ENCODE measurements at places on chromosomes 11 and 22.

GRCh38 chr22:21690401-21690801, 24.6 kb downstream of the PPIL2 start:
- no peak for DNase-seq

DNA sequence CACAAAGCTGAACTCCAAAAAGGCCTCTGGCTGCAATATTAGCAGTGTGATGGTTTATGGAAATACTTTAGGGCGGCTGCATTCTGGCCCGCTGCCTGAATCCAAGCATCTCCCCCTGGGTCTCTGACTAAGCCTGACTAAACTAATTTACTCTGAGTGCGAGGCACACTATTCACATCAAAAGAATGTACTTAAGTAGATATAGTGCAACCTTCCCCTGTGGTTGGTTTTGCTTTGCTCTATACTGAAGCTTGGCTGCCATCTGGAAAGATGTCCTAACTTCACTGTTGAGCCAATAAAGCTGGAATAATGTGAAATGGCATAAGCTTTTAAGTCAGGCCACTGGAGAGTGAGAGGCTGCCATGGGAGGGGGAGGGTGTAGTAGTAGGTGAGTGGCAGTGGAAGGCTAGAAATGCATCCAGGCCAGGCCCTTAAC, 321.6 kb downstream of the AASDHPPT start:
- DNase-seq = peak; percentile 99

GRCh38 chr11:12803086-12803826, 129.0 kb downstream of the TEAD1 start:
- DNase-seq = peak; percentile 84

GRCh38 chr22:27952779-27953178, 33.7 kb upstream of the PITPNB start:
- DNase-seq = no peak

- DNase-seq = peak; percentile 84
Observed at GRCh38 chr22:36470162-36470993, 11.1 kb downstream of the TXN2 start.

DNA sequence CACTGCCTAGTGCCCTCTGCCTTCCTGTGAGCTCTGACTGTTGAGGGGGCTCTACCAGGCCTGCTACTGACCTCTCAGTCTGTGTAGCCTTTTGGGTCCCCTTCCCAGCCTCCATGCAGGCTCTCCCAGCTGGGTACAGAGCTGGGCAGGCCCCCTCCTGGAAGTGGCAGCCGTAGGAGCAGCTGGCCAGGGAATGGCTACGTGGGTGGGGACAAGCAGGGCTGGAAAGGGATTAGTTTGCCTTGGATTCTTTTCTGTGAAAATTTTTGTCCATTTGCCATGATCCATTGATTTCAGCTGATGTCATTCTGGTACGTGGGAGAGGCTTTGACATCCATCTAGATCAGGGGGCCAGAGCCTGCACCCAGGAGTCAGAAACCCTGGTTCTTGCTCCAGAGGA, 23.9 kb upstream of the NECTIN1 start:
- no peak for DNase-seq

DNA sequence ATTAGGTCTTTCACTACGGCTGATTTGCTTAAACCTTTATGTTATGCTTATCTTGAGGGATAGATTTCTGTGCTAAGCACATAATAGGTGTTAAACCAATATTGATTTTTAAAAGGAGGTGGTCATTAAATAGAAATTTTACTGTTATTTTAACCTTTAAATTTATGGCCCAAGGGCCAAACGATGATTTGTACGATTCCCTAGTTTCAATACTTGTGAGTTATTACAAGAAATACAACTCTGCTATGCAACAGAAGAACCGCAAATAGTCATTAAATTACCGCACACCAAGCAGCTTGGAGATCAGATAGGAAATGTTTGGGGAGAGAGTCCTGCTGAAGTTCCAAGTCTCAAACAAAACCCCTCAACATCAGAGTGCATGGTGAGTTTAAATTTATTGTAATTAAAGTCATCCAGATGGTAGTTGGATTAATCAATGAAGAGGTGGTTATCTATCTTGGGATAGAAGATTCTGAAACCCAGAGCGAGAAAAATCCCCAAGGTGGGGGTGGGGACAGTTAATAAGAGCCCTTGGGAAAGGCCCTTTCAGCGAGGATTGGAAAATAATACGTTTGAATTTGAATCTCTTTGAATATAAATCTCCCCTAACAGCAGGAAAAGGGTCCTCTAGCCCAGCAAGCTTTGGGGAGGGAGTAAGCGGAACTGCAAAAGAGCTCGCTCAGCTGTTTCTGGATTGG, 805 bp upstream of the QSER1 start:
- DNase-seq = no peak

GRCh38 chr11:34558211-34558610, 44.6 kb upstream of the ELF5 start:
- peak; percentile 34 for DNase-seq

- no peak for DNase-seq
Observed at GRCh38 chr22:48554893-48555572, 1272.6 kb downstream of the BRD1 start.

DNA sequence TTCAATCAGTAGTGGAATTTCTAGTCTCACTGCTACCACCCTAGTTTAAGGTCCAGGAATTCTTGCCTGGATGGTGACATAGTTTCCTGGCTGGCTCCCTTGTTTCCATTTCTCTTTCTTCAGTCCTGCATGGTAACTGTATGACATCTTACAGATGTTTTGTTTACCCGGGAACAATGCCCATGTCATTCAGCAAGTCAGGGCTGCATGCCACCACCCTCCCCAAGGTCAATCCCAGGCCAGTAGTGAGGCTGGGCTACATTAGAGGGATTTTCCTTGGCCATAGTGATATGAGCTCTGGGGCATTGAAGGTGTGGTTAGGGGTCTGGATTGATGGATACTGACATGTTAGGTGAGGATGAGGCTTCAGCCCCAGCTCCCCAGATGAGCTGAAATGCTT, 114.9 kb upstream of the E2F8 start:
- no peak for DNase-seq

- no peak for DNase-seq
Observed at GRCh38 chr11:43358279-43358800, 380 bp upstream of the TTC17 start.

- no peak for DNase-seq
Observed at GRCh38 chr11:104523611-104524010, 359.7 kb upstream of the PDGFD start.

GRCh38 chr22:30564045-30564760, 10.3 kb downstream of the GAL3ST1 start:
- DNase-seq = no peak

DNA sequence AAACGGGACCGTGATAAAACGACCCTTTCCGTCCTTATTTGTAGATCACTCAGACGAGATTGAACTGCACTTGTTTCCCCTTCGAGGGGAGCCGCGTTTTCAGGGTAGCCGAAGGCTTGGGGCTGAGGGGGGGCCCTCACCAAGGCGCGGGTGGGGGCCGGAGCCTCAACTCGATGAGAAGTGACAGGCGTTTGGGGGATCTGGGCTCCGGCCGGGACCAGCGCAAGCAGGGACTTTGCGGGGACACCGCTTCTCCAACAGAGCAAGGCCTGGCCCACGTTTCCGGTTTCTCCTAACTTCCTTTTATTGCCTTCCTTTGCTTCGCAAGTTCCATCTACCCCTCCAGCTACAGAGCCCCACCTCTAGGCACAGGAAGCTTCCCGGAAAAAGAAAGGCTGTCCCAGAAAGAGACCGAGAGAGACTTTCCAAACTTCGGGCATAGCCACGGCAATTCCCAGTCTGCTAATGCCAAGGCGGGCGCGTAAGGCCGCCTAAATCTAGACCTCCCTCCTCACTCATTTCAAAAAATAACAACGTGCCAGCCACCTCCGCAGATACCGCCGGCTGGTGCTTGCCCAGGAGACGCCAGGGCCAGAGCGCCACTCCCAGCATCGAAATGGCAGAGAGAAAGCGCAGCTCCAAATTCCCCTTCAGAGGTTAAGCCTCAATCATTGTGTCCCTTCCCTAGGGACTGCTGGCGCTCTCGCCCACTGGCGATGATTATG, 6.6 kb downstream of the PAX6 start:
- no peak for DNase-seq

- DNase-seq = no peak
Observed at GRCh38 chr11:115958089-115959000, 454.1 kb upstream of the CADM1 start.

- DNase-seq = no peak
Observed at GRCh38 chr22:32617271-32617670, 142.7 kb downstream of the FBXO7 start.

GRCh38 chr11:19499999-19500398, 212.6 kb upstream of the NAV2 start:
- no peak for DNase-seq

GRCh38 chr11:2287091-2287490, 14.6 kb downstream of the C11orf21 start:
- no peak for DNase-seq

DNA sequence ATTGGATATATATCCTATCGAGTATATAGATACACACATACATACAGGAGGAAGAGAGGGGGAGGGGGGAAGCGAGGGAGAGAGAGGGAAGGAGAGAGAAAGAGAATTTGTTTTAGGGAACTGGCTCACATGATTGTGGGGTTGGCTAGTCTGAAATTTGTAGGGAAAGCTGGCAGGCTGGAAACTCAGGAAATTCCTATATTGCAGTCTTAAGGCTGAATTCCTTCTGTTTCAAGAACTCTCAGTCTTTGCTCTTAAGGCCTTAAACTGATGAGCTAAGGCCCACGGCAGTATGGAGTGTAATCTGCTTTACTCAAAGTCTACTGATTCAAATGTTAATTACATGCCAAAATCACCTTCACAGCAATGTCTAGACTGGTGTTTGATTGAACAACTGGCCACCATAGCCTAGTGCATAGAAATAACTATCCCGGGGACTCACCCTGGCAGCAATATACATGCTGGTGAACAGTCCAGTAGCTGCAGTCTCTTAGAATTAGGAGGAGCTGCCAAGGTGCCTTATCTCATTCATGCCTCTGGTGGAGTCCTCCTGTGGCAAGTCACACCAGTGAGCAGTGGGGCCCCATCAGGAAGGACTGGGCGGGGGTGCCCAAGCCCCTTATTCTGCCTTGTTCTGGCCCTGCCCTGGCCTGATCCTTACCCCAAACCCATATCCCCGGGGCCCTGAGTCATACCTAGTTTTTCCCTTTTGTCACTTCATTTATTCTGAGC, 59.7 kb upstream of the AMPD3 start:
- no peak for DNase-seq

GRCh38 chr11:2730272-2731129, 30.7 kb upstream of the KCNQ1OT1 start:
- no peak for DNase-seq

GRCh38 chr11:127217452-127218274, 217.1 kb upstream of the KIRREL3 start:
- DNase-seq = no peak

DNA sequence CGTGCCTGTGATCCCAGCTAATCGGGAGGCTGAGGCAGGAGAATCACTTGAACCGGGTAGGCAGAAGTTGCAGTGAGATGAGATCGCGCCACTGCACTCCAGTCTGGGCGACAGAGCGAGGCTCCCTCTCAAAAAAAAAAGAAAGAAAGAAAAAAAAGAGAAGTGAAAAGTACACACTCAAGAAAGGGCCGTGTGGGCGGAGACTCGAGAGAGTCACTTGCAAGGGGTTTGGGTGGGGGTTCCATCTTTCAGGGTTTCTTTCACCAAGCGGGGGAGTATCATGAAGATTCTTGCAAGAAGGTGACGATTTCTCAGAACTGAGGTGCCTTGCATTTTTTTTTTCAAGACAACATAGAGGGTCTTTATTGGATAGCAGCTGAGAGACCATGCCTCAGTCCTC, 4.0 kb upstream of the IFITM5 start:
- no peak for DNase-seq

DNA sequence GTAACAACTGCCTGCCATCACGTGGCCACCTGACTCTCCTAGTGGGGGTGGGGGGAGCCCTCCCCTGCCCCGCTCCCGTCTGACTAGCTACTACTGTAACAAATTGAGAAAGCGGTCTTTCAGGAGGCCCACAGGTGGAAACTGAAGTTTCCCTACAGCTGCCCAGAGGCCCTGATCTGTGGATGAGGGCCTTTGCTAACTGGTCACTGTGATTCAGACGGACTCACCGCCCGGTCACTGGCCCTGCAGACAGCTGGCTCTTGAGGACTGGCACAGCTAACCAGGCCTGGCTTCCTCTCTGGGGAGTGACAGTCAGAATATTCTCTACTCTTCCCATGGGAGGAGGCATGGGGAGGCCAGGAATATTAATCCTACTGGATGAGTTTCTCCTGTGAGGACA, 116.8 kb downstream of the ARHGAP8 start:
- DNase-seq = no peak

DNA sequence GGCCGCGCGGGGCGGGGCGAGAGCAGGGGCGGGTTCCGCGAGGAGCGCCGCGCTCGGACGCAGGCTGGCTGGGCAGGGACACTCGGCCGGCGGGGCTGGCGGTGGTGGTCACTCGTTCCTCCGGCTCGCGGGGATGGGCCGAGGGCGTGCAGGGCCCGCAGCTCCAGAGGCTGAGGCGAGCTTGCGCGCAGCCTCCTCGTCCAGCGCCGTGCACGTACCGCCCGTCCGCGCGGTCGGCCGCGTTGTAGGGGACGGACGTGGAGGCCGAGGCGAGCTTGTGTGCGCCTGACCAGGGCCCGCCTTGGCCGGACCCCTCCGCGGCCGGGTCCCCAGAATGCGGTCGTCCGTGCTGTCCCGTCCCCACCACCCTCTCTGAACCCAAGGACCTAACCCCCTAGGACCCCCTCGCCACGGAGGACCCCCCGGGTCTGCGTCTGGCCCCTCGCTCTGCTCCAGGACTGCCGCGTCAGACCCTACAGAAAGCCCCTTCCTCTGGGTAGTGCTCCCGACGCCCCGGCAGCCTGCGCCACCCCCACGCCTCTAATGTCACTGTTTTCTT, 569 bp upstream of the YPEL1 start:
- no peak for DNase-seq

DNA sequence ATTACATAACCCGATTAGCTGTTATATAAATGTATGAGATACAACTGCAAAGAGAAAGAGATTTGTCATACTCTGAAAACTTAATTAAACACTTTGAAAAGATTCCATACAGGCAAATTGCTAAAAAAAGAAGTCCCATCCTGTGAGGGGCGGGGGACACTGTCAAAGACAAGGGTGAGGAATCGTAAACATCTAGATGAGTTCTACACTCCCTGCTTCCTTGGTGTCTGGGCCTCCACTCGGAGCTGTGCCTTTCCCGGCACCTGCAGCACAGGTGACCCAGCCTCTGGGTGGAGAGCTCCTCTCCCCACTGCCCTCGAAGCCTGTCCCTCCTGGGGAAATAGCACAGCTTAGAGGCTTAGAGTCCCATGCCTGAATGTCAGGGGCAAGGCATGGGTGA, 69.2 kb upstream of the CRYBB3 start:
- no peak for DNase-seq

GRCh38 chr11:28636033-28636432, 527.8 kb downstream of the METTL15 start:
- peak; percentile 20 for DNase-seq

- no peak for DNase-seq
Observed at GRCh38 chr11:97622795-97623194, 1233.0 kb downstream of the JRKL start.

DNA sequence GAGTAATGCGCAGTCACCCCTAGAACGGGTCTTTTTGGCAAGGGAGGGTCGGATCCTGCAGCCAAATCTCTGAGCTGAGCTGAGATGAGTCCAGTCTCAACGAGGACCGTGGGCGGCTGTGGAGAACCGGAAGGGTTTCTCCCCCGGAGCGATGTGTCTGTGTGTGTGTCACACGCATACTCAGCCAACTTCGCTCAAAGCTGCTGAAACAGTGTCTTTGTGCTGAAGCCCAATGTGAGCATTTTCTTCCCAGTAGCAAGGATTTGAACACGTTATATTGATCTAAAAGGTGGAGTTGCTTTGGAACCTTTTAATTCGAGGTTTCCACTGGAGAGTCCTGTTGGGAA, 1.4 kb upstream of the CELSR1 start:
- DNase-seq = no peak
